ENCODE measurements at places on chromosomes 7 and 10. TPM values are rescaled to one million over a fixed set of nuclear protein-coding genes. Genes with fewer than 3 reads are reported as not detected.

GRCh38 chr7:41428381-41428780 is 274.5 kb downstream of the INHBA start:
- no peaks in the 10 kb centered on the region for H3K36me3 ChIP-seq
- no peaks in the 10 kb centered on the region for H3K4me1 ChIP-seq
- no peak overlapping the region for H3K27ac ChIP-seq
- DNase-seq: no peak
- no peak overlapping the region for H3K4me3 ChIP-seq

The STK31 gene
- total RNA-seq: 0.15 TPM

GRCh38 chr10:99459217-99459616 is 28.8 kb upstream of the GOT1 start:
- no peak for DNase-seq
- no peaks in the 10 kb centered on the region for H3K27me3 ChIP-seq
- no peaks in the 10 kb centered on the region for H3K36me3 ChIP-seq
- H3K27ac ChIP-seq: no peak overlapping the region
- no peak overlapping the region for H3K4me3 ChIP-seq

DNA sequence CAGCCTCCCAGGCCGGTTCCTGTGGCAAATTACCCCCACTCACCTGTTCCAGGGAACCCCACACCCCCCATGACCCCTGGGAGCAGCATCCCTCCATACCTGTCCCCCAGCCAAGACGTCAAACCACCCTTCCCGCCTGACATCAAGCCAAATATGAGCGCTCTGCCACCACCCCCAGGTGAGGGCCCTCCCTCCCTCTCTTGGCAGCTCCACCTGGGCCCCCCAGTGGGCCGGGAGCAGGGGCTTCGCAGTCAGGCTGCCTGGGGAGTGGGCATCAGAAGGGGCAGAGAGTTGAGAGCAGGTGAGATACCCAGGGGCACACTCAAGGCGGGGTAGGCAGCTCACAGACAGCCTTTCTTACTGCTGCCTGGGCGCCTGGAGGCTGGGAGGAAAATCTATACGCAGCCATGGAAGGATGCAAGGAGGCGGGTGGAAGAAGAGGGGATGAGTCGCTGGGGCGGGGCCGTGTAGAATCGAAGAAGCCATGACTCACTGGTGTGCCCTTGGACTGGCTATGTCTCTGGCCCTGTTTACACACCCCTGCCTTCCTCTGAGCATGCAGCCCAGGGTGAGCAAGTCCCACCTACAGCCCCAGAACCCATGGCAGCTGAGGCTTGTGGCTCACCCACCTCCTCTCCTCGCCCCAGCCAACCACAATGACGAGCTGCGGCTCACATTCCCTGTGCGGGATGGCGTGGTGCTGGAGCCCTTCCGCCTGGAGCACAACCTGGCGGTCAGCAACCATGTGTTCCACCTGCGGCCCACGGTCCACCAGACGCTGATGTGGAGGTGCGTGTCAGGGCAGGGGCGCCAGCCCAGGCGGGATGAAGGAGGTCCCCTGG is 48.6 kb upstream of the PPIF start:
- H3K4me1 ChIP-seq: no peaks in the 10 kb centered on the region
- H3K36me3 ChIP-seq: peaks cover 36% of the 10 kb centered on the region
- no peaks in the 10 kb centered on the region for H3K27me3 ChIP-seq
- no peak overlapping the region for H3K27ac ChIP-seq
